CD4-positive, alpha-beta T cell treated with Interleukin-21 for 1 hour (primary cell): ENCODE measurements at places on chromosomes 3 and 15.

DNA sequence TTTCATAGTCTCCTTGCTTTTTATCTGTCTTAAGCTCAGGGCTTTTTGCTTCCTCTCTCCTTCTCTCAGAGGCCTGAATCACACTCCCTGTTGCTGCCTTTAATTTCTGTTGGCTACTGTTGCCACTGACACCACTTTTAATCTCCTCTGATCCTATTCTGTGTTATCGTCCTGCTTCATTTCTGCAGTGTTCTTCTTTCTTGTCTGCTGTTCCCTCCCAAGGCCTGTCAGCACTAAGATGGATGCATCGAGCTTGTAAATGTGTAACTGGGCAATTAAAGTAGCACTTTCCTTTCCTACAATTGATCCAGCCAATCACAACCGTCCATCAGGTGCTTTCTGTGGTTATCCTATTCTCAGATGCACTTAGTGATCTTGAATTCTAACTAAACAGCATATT is 71.3 kb upstream of the VEPH1 start:
- DNase-seq = no peak

- no peak for DNase-seq
Measured at GRCh38 chr3:191627064-191627463, 166.1 kb downstream of the PYDC2 start.

DNA sequence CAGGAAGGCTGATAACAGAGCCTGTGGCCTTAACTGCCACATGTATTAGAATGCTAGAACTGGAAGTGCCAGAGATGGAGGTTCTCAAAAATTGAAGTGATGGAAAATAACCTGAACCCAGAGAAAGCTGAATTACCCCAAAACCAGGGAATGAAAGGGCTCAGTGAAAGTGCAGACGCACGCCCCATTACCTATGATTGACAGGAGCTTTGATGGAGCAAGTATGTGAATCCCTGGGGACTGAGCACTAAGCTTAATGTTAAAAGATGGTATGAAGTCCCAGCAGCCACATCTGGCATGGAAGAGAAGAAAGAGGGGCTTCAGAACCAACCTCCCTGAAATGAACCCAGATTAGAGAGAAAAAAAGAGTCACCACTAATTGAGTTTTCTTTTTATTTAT is 118.4 kb upstream of the FHIT start:
- no peak for DNase-seq

DNA sequence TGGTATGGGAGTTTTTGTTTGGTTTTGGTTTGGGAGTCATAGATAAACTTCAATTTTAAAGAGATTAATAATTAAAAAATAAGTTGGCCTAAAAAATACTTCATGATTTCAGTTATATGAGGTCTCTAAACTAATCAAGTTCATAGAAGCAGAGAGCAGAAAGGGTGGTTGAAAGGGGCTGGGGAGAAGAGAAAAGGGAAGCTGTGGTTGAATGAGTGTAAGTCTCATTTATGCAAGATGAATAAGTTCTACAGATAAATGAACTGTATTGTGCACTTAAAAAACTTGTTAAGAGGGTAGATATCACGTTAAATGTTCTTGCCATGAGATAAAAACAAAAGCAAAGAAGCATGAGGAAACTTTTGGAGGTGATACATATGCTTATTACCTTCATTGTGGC is 188.7 kb downstream of the NSUN3 start:
- DNase-seq = no peak
